HS-27A (cell line): ENCODE measurements at places on chromosomes 12 and 14.

GRCh38 chr12:50314636-50315312, 31.5 kb upstream of the LIMA1 start:
- peak; percentile 46 for DNase-seq

GRCh38 chr12:104957719-104958000, 430 bp downstream of the SLC41A2 start:
- no peak for DNase-seq

- no peak for DNase-seq
These were observed 59.8 kb downstream of the RAB35 start for GRCh38 chr12:120056739-120057138.

DNA sequence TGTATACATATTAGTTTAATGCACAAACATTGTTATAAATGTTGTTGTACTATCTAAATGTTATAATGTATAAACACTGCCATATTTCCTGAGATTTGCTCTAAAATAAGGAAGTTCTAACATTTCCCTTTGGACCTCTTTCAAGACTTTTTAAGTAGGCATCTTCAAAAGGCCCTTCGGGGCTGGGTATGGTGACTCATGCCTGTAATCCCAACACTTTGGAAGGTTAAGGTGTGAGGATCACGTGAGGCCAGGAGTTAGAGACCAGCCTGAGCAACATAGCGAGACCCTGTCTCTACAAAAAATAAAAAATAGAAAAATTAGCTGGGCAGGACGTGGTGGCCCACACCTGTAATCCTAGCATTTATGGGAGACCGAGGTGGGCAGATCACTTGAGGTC, 35.5 kb downstream of the FBLN5 start:
- DNase-seq = no peak

DNA sequence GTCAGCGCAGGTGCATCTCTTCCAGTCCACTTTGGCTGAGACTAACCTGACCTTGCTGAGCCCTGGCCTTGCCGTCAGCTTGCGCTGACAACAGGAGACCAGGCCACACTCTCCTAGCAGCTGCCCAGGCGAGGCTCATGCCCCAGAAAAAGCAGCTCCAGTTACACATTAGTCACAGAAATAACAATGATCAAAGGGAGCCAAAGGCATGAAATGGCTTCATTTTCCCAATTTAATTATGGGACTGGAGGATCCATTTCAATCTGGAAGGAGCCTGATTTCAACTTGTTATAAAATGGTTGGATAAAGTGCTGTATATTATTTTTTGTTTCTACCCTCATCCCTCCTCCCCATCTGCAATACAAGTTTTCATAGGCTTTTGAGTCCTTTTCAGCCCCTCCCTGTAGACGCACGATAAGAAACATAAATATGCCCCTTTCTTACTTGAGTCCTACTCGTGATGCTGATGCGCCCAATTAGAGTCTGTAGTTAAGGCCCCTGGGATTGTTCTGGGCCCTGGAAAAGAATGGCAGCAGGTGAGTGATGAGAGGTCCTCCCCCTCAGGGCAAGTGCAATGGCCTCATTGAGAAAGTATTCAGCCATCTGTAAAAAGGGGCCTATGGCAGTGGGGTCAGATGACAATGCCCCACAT, 376.0 kb downstream of the C12orf75 start:
- peak; percentile 79 for DNase-seq

- no peak for DNase-seq
These were observed 31.0 kb downstream of the FOXN4 start for GRCh38 chr12:109277899-109278762.

DNA sequence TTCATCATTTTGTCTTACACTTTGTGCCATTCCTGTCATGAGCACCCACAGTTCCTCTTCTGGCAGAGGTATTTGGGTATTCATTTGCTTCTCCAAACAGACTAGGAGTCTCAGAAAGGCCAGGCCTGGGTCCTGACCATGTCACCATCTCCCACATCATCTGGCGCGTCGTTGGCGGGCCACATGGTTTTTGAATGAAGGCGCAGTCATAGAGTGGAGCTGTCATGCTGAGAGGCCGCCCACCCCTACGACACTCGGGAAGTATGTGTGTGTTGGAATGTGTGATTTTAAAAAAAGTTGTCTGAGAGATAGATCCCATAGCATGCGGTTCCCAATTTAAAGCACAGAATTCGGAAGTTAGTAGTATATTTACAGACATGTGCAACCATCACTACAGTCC, 15.6 kb upstream of the TTC7B start:
- no peak for DNase-seq

- DNase-seq = no peak
These were observed 42.2 kb downstream of the ZCRB1 start for GRCh38 chr12:42283739-42284138.

- no peak for DNase-seq
These were observed 348.5 kb upstream of the MDGA2 start for GRCh38 chr14:48023881-48024280.

- no peak for DNase-seq
These were observed 127.1 kb downstream of the ITPR2 start for GRCh38 chr12:26705851-26706250.

DNA sequence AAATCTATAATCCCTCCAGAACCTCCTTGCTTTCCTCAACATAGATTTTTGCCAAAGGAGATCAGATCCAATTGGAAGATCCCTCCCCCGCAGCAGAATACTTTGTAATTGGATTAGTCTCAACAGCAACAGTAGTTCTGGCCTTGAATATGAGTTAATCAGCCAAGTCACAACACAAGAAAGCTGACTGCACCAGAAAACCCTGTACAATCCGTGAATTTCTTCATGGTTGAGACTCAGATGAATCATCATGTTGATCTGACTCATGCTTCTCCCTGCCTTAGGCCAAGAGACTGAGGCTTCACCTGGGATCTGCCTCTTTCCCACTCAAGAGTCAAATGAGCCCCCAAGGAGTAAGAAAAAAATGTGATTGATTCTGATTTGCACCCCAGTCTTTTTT, 3.0 kb upstream of the METTL17 start:
- DNase-seq = peak; percentile 79

- no peak for DNase-seq
These were observed 935 bp upstream of the CRIP1 start for GRCh38 chr14:105485739-105486162.

GRCh38 chr12:27988594-27989233, 16.2 kb upstream of the PTHLH start:
- DNase-seq = no peak

DNA sequence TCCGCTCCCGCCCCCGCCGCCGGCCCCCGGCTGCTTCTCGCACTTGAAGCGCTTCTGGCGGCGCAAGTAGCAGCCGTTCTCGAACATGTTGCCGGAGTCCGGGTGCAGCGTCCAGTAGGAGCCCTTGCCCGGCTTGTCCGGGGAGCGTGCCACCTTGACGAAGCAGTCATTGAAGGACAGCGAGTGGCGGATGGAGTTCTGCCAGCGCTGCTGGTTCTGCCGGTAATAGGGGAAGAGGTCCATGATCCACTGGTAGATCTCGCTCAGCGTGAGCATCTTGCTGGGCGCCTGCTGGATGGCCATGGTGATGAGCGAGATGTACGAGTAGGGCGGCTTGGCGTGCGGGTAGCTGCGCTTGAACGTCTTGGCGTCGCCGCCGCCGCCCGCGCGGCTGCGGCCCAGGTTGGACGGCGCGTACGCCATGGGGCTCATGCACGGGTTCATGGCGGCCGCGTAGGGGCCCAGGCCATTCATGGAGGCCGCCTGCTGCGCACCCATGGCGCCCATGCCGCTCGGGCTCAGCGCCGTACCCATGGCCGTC, 3.0 kb downstream of the FOXA1 start:
- no peak for DNase-seq

- DNase-seq = no peak
These were observed 163.8 kb upstream of the CCDC198 start for GRCh38 chr14:57657487-57657886.

GRCh38 chr14:66228267-66228970, 257.8 kb upstream of the CCDC196 start:
- no peak for DNase-seq

GRCh38 chr12:110906083-110906482, 14.3 kb downstream of the MYL2 start:
- no peak for DNase-seq

DNA sequence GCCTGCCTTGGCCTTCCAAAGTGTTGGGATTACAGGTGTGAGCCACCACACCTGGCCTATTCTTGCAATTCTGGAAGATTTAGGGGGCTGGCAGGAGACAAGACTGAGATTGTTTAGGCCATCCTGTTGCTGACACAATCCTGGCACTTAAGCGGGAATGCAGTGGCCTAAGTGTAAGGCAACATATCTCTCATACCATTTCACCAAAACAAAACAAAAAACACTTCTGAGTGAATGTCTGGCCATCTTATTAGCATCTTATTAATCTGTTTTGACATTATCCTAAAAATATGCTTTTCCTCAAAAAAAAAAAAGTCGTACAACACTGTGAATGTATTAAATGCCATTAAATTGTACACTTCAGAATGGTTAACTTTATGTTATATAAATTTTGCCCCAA, 67.6 kb downstream of the DENND5B start:
- no peak for DNase-seq

GRCh38 chr12:9736936-9737705, 4.2 kb upstream of the CLECL1 start:
- no peak for DNase-seq

DNA sequence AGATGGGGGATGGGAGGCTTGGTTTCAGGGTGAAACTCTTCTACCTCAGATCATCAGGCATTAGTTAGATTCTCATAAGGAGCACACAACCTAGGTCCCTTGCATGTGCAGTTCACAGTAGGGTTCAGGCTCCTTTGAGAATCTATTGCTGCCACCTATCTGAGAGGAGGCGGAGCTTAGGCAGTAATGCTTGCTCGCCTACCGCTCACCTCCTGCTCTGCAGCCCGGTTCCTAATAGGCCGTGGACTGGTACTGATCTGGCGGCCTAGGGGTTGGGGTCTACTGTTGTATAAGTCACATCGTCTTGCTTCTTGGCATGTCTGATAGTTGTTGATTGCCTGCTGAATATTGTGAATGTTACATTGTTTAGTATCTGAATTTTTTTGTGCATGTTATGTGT, 12.2 kb downstream of the SCYL2 start:
- no peak for DNase-seq

DNA sequence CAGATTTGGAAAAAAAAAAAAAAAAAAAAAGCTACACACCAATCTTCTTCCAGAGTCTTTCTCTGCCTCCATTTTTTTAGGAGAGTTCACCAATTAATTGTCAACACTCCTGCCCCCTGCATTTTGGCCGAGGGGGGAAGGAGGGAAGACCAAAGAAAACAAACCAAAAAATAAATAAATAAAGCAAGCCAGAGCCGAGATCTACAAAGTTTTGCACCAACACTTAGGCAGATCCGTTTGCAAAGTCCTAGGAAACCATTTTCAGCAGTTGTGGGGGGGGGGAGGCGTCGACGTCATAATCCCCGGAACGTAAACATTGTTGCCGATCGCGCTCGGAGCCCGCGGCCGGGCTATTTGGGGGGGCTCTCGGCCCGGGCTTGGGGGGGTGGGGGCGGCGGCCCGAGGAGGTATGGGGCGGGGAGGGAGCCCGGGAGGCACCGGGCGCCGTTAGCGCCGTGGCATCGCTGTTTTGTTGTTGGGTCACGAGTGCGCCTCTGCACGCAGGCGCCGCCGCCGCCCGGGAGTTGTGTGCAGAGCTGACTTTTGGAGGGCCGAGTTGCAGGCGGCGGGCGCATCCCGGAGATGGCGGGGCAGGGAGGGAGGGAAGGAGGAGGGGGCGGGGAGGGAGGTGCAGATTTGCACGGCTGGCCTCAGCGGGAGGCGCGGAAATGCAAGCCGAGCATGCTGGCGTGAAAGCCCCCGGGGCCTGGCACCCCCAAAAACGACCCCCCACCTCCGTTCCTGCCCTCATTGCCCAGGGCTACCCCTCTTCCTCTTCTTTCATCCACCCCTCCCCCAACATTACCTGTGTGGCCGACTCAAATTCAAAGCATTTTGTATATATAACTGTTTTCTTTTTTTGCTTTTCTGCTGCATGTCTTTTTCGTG, 598 bp downstream of the KDM2B start:
- DNase-seq = no peak

GRCh38 chr12:13968281-13968680, 13.1 kb downstream of the GRIN2B start:
- no peak for DNase-seq
